ENCODE measurements at places on chromosomes 12 and 14. TPM values are rescaled to one million over a fixed set of nuclear protein-coding genes. Genes with fewer than 3 reads are reported as not detected.

Gene SOAT2
- 0.16 TPM for total RNA-seq

Gene RITA1
- 15.4 TPM for total RNA-seq

Gene PITPNM2
- 7.5 TPM for total RNA-seq

Gene RPGRIP1
- 0.48 TPM for total RNA-seq

Gene MYH6
- not detected for total RNA-seq

Gene GDF3
- total RNA-seq = not detected

Gene RAD9B
- 2.8 TPM for total RNA-seq

Gene LRP1-AS
- total RNA-seq = not detected

DNA sequence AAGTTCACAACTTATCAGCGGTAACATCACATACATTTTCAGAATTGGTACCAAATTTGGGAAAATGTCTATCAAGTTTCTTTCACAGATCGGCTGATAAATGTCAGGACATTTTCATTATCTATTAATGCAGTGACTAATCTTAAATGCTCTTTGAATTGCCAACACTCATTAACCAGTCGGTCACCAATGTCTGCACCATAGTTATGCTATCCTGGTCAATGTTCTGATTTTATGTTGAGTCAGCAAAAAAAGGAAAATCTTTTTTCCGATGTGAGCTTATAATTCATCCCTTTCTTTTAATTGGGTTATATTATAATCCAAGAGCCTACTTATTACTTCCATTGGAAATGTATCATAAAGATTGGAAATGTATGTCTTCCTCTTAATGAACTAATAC, 77.2 kb downstream of the NTF3 start:
- no peak for DNase-seq

DNA sequence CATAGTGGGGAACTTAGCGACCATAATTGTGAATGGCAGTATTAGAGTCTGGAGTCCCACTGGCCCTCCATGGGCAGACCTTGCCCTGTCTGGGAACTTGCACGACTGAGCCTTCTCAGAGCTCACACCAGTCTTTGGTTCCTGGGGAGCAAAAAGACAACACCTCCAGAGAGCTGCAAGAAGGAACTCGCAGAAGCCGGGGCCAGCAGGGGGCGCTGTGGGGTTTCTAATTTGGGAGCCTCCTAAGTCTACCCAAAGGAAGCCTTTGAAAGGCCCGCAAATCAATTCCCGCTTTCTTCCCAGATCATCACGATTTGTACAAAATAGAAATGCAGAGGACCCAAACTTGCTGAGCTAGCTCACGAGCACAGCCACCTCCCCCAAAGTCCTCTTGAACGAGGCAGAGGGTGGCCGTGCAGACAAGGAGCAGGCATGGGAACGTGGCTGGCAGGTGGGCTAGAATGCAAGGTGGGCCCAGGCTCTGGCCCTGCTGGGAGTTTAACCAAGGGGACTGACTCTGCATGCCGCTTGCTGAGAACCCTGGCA, 46.3 kb upstream of the FBXO21 start:
- DNase-seq = peak; percentile 81

DNA sequence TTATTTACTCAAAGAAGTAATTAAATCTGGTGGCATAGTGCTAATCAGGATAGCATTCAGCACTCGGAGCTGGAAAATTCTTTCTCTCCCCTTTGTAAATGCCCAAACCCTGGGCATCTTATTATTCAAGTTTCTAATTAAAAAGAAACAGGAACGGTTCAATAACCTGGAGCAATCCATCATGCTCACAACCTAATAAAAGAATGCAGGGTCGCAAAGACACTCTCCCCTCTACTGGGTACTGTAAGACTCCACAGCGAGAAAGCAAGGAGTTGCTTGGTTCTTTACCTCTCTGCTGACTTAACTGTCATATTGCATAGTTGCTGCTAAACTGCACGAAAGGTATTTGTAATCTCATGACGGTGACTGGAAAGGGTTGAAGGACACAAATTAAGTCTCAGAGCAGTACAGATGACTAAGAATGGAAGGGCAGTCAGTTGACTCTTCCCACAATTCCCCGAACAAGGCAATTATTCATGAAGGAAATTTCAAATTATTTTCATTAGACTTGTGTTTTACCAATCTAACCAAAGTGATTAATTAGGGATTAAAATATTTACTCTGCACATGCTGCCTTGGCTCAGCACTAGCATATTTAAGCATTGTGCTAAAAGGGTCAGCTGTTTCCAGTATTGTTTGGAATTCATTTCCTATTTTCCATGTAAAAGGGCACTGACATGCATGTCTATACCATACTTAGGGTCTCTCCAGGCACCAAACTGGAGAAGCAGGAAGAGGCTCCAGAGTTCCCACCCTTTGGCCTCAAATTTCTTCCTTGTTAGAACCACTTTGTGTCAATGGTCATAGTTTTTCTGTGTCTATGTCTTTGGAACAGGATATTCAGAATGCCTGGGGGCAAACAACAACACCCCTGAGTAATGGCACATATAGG, 182.2 kb downstream of the EXOC5 start:
- no peak for DNase-seq

GRCh38 chr12:10279937-10280336, 27.7 kb upstream of the KLRD1 start:
- no peak for DNase-seq

GRCh38 chr12:111438481-111438880, 32.8 kb downstream of the SH2B3 start:
- no peak for DNase-seq

- no peak for DNase-seq
Observed at GRCh38 chr12:10197879-10198278, 14.8 kb upstream of the GABARAPL1 start.

DNA sequence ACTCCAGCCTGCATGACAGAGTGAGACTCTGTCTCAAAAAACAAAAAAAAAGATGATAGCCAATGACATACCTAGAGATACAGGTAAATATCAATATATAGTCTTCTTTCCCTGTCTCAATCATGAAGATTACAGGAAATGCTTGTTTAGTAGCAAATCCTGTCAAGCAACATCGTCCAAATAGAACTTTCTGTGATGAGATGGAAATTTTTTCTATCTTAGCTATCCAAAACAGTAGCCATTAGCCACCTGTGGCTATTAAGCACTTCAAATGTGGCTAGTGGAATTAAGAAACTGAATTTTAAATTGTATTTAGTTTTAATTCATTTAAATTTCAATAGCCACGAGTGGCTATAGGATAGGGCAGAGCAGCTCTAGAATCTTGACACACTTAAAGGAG, 33.2 kb upstream of the RIC8B start:
- DNase-seq = no peak

DNA sequence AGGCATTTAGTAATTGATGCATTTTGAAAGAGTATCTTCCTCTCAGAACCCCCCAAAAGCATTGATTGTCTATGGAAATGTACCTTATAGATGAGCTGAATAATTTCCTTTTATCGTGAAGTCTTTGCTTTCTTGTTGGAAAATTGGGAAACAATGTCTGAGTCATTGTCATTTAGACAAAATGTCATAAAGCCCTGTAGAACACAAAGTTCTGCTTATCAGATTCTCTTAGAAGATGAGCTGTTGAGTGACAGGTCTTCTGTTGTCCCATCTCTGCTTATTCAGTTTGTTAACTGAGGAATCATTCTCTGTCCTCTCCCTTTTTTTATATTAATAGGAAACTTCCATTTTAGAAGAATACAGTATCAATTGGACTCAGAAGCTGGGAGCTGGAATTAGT, 22.9 kb downstream of the MAPKAPK5 start:
- DNase-seq = no peak

- no peak for DNase-seq
Observed at GRCh38 chr12:27838543-27839185, 58.6 kb upstream of the MANSC4 start.

- DNase-seq = no peak
Observed at GRCh38 chr12:94644141-94644979, 6.0 kb downstream of the TMCC3 start.

DNA sequence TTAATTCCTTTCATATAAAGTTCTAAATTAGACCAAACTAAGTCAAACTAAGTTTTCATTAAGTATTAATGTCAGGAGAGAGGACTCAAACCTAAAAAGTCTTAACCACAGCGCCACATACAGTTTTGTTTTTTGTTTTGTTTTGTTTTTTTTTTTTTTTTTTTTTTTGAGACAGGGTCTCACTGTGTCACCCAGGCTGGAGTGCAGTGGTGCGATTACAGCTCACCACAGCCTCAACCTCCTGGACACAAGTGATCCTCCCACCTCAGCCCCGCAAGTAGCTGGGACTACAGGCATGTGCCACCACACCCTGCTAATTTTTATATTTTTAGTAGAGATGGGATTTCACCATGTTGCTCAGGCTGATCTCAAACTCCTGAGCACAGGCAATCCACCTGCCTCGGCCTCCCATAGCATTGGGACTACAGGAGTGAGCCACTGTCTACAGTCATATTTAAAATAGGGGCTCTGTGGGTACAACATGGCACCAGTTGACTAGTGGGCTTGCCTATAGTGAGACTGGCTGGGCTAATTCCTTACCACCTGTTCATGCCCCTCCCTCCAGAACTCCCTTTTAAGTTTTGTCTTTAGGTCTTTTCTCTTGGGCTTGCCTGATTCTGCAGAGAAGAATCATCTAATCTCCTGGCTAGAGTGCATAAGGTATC, 110.2 kb downstream of the PPP2R5E start:
- DNase-seq = no peak

GRCh38 chr12:125249066-125249824, 184.0 kb downstream of the AACS start:
- DNase-seq = no peak

DNA sequence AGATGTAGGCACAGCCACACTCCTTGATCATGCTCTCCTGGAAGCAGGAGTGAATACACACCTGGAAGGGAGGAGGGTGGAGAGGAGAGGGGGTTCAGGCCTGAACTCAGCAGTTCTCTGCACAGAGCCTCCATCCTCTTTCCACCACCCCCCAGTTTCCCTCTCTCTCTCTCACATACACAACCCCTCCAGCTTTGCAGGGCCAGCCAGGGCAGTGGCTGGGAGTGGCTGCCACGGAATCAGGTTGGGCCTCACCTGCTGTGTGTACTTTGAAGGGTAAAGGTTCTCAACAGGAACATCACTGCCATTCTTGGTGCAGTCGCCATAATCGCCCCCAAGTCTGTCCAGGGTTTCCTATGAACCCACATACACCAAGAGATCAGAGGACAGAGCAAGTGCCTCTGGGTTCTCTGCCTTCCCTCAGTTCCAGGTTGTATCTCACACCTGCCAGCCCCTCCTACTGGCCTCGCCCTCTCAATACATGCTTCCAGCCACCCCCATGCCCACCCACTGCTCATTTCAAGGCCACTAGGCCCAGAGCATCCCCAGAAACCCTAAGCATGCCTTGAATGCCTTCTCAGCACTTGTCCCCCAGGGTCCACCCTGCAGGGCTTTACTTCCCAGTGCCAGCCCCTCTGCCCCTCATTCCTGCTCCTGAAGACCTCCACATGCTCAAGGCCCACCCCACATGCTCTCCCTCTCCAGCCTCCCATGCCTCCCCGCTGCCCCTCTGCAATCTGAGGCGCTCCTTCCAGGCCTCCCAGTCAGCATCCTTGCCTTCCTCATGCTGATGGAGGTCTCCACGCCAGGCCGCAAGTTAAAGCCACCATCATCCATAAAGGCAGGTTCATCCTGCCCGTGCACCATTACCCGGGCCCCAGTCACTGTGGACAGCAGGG, 12.9 kb upstream of the TNFRSF1A start:
- no peak for DNase-seq

DNA sequence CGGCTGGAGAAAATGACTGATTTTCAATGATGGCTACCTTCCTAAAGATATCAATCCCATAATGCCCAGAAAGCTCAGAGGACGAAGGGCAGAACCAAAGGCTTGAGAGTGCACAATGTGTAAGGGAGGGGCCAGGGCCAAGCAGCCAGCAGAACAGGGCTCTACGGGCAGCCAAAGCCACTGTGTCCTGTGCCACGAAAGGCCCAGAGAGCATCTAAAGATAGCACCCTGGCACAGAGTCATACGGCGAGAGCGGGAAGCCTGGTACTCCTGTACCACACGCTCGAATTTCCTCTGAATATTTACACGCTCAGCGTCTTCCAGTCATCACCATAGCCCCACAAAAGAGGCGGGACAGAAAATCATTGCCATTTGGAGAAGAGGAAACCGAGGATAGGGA, 39.5 kb downstream of the PRMT8 start:
- DNase-seq = no peak

DNA sequence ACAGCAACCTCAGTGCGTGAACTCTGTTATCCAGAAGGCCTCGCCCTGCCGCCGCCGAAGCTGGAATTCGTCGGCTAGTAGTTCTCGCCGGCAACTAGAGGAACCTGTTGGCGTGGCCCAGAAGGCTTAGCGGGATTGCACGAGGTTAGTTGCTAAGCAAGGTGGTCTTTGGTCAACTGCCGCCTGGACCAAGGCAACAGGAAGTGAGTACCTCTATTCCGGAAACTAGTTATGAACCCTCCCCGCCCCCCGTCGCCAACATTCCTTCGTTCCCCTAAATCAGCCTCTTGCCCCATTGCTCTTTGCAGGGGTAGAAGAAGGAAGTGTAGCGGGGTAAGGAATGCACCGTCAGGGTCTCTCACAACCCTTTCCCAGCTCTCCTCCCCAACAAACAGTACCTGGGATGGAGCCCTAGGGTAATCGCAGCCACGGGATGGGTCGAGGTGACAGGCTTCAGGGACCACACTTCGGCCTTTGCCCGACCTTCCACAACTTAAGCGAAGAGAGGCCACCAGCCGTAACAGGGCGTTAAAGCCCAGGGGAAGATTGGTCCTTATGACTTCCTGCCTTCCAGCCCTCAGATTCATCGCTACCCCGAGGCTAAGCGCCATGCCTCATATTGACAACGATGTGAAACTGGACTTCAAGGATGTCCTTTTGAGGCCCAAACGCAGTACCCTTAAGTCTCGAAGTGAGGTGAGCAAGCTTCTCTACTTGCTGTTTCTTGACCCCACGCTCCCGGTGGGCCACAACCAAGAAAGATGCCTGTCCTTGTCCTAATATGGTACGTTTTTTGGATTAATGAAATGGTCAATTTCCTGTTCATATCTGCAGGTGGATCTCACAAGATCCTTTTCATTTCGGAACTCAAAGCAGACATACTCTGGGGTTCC, at the start of gene GMPR2:
Gene GMPR2, plus strand, starts transcription at position 285 of the 893 bp plus-strand sequence. Its CDS starts 325 bp downstream, at position 610.
- DNase-seq = no peak

DNA sequence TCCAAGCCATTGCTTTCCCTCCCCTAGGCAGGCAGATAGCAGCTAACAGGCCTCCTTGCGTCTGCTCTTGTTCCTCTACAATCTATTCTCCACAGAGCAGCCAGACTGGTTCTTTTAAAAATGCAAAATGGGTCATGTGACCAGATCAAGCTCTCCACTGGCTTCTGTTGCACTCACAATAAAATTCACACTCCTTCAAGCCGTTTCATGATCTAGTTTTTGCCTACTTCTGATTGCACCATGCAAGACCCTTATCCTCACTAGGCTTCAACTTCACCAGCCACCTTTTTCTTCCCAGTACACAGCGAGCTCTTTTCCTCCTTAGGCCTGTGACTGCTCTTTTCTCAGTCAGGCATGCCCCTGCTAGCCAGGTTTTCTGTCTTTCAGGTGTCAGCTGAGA, 6.1 kb upstream of the KRAS start:
- DNase-seq = no peak

All from breast epithelium (tissue), 4 donors.